ENCODE measurements at places on chromosomes 4 and X. TPM values are rescaled to one million over a fixed set of nuclear protein-coding genes. Genes with fewer than 3 reads are reported as not detected.

STPG2 gene
- total RNA-seq: not detected

UGT2B7 gene
- total RNA-seq: 0.19 TPM

SLC25A6 gene
- 502 TPM for total RNA-seq

RAB40AL gene
- 0.27 TPM for total RNA-seq

LGI2 gene
- total RNA-seq: 0.06 TPM

SRPX gene
- total RNA-seq: 4.8 TPM

HSFX2 gene
- total RNA-seq: not detected

SSX3 gene
- total RNA-seq: not detected

VCX3B gene
- not detected for total RNA-seq

SLC6A14 gene
- not detected for total RNA-seq

MAGEE1 gene
- total RNA-seq: 4.6 TPM

SLC39A8 gene
- 10.8 TPM for total RNA-seq

STAP1 gene
- not detected for total RNA-seq

SH3BGRL gene
- total RNA-seq: 49.3 TPM

NEUROG2 gene
- total RNA-seq: not detected

ADGRG4 gene
- total RNA-seq: not detected

HTR2C gene
- total RNA-seq: not detected

XAGE2 gene
- total RNA-seq: not detected

PCDH18 gene
- not detected for total RNA-seq

ZDHHC15 gene
- total RNA-seq: not detected

MID2 gene
- 7.5 TPM for total RNA-seq

SPANXN4 gene
- total RNA-seq: not detected

HADH gene
- 23.8 TPM for total RNA-seq

TIGD4 gene
- total RNA-seq: 0.18 TPM

RTL3 gene
- not detected for total RNA-seq

MSX1 gene
- 9.4 TPM for total RNA-seq

PITX2 gene
- total RNA-seq: 0.72 TPM

PPEF2 gene
- not detected for total RNA-seq

RPS6KA6 gene
- 3.1 TPM for total RNA-seq

ATXN3L gene
- total RNA-seq: not detected

MID1IP1 gene
- total RNA-seq: 29.4 TPM

ETDA gene
- total RNA-seq: not detected

PWWP3B gene
- not detected for total RNA-seq

NKX3-2 gene
- total RNA-seq: 0.09 TPM

TCP11X2 gene
- total RNA-seq: not detected

MAOB gene
- total RNA-seq: not detected

EXOC1 gene
- total RNA-seq: 16.3 TPM

ANXA10 gene
- 3.4 TPM for total RNA-seq

CXCL8 gene
- 20.1 TPM for total RNA-seq

SRPK3 gene
- total RNA-seq: not detected

IL2 gene
- not detected for total RNA-seq

PCSK1N gene
- total RNA-seq: 52.0 TPM

LRRC66 gene
- not detected for total RNA-seq
